ENCODE measurements at places on chromosomes 7 and 10.

DNA sequence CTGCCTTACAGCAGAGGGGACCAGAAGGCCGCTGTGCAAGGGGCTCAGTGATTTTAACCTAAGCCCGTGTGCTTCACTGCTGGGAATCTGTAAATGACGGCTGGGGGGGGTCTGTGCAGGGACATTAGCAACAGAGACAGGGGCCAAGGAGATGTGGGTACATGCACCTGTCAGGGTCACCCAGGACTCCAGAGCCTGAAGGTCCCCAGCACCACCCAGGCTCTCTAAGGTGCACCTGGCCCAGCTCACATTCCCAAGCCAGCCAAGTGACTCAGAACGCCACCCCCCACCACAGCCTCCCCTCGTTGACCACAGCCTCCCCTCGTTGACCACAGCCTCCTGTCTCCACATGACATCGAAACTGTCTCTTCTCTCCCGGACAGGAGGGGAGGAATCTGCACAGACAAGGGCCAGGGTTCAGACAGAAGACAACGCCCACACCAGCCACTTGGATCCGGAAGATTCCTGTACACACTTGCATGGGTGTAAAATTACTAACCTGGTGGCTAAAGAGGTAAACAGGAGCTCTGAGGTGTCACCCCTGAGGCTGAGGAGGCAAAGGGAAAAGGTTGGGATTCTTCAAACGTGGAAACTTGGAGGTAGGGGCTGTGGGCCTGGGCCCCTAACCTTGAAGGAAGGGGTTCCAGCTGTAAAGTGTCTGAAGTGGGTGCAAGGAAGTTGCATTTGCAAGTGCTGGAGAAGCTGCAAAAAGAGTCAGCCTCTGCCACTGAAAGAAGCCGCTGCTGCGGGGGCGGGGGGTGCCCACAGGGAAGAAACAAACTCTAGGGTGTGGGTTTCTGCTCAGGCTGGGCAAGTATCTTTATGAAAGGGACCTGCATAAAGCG, 27.0 kb downstream of the CALML3 start:
- ATAC-seq: peak; percentile 61

- ATAC-seq: peak; percentile 84
These were observed 1.5 kb downstream of the LIPK start for GRCh38 chr10:88707429-88708155.

- ATAC-seq: no peak
These were observed 8.3 kb downstream of the ZNF853 start for GRCh38 chr7:6623589-6624245.

GRCh38 chr10:69816521-69816920, 14.8 kb downstream of the COL13A1 start:
- ATAC-seq: no peak

DNA sequence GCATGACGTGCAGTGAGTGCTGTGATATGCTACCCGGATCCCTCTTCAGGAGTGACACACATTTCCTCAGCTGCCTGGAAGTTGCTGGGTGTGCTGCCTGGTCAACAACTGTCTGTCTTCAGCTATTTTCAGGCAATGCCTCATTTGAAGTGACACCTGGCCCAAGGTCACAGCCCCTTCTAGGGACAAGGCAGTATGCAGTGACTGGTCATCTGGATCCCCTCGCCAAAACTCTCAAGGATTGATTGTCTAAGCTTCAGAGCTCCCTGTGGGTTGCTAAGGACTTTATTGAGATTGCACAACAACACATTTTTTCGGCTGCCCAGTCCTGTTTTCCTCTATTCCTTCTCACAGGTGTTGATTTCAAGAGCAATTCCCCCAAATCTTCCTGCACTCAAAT, 108.8 kb downstream of the GNAI1 start:
- ATAC-seq: no peak

GRCh38 chr10:129277084-129277483, 190.0 kb upstream of the MGMT start:
- no peak for ATAC-seq

- no peak for ATAC-seq
These were observed 22.4 kb upstream of the DMTF1 start for GRCh38 chr7:87129848-87130247.

GRCh38 chr10:32692174-32692573, 246.2 kb downstream of the CCDC7 start:
- ATAC-seq: peak; percentile 87

DNA sequence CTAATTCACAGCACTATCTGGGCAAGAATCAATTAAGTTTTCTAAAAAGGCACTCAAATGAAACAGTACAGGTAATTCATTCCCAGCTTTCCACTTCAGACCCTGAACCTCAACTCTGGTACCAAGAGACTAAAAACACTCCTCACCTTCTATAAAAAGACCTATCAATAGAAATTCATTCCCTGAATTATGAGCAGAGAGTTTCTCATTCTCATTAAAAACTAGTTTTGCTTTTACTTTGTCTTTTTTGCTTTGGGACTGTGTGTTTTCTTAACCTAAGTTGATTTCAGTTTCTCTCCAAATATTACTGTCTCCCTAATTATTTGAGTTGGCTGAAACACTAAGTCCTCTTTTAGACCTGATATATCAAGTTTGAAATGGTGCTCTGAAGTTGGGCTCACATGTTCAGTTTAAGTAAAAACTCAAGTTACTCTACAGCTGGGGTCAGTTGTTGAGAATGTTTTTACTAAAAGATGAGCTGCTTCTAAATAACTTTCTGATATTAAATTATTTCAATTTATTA, 189.5 kb downstream of the JAZF1 start:
- ATAC-seq: no peak

DNA sequence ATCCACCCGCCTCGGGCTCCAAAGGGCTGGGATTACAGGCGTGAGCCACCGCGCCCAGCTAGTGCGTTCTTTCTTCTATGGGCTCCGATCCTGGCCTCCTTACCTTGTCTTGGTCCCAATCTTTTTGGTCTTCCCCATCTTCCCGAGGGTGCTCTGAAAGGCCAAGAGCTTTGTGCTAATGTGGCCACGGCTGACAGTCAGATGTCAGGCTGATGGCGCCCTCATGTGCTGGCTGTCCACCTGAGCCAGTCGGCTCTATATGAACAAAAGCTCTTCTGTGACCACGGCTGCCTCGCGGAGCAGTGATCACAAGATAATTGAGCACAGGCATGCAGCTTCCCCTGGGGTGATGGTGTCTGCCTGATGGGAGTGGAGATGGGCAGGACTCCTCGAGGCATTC, 11.0 kb upstream of the AHCYL2 start:
- ATAC-seq: peak; percentile 29

DNA sequence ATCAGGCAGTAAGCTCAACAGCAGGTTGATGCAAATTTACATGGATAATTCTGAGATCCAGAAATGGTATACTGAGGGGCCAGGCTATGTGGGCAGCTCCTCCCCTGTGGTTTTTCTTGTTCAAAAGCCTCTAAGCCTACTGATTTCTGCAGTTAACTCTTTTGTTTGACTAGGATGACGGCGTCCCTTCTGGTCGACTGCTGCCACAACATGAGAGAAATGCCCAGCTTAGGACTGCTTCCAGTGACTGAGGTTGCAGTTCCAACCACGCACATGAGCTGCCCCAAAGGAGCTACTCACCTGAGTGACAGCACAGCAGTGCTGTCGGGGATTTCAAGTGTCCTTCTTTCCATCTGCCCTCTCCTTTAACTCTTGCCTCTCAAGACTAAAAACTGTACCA, 973.0 kb upstream of the GHITM start:
- peak; percentile 48 for ATAC-seq

- ATAC-seq: peak; percentile 24
These were observed 132.1 kb downstream of the TACC2 start for GRCh38 chr10:122121059-122121458.

- no peak for ATAC-seq
These were observed 58.2 kb downstream of the GLRX3 start for GRCh38 chr10:130194194-130194990.

DNA sequence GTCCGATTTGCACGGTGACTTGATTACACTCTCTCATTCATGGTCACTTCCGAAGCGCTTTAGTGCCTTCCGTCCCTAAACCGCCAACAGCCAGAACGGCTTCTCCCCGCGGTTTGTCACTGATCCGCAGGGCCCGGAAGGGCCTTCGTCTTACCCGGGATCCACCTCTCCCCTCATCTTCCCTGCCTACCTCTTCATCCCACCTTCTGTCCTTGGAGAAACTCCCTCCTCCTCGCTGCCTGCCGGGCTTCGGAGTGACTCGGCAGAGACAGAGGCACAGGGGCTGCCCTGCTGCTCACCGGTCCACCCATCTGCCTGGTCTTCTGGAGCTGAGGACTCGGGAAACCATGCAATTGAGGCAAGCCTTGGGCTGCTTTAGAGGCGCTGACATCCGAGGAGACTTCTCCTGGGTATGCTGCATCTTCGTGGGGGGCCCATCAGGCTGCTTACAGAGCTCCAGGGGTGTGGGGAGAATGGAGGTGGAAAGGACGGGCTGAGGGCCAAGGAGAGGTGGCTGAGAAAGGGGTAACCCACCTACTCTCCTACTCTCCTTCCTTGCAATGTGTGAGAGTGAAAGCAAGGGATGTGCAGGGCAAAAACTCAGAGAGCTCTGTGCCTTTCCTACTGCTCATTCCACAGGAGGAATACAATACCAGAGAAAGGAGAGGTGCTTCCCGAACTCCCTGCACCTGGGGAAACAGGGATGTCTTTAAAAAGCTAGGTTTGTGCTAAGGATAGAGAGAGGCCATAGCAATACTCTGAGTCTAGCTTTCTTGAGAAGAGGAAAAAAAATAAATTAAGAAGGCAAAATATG, 1.0 kb upstream of the HOXA11 start:
- ATAC-seq: no peak

- no peak for ATAC-seq
These were observed 8.2 kb upstream of the CXCL12 start for GRCh38 chr10:44393051-44393630.

DNA sequence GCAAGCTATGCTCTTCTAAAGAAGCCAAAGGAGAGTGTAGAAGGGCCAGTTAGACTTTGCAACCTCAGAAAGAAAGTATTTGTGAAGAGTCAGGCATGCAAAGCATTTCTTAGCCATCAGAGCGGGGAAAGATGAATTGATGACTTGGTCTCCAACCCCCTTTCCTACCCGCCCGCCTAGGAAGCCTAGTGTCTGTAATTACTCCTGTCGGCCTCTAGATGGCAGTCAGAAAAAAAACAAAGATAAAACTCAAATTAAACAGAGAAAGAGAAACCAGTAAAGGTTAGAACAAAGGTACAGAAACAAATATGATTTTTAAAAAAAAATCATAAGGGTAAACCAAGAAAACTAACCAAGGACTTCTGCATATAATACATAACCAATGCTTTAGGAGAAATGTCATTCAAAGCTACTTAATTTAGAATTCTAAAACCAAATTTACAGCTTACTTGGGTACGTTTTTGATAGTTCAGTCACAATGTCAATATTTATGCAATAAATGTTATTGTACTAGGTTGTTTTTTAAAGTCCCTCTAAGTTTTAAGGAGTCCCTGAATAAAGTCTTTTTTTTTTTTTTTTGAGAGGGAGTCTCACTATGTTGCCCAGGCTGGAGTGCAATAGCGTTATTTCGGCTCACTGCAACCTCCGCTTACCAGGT, 97.6 kb downstream of the LYZL1 start:
- no peak for ATAC-seq

- ATAC-seq: no peak
These were observed 207.6 kb downstream of the SKIDA1 start for GRCh38 chr10:21317902-21318301.

GRCh38 chr7:69670701-69671100, 72.4 kb downstream of the AUTS2 start:
- ATAC-seq: no peak

DNA sequence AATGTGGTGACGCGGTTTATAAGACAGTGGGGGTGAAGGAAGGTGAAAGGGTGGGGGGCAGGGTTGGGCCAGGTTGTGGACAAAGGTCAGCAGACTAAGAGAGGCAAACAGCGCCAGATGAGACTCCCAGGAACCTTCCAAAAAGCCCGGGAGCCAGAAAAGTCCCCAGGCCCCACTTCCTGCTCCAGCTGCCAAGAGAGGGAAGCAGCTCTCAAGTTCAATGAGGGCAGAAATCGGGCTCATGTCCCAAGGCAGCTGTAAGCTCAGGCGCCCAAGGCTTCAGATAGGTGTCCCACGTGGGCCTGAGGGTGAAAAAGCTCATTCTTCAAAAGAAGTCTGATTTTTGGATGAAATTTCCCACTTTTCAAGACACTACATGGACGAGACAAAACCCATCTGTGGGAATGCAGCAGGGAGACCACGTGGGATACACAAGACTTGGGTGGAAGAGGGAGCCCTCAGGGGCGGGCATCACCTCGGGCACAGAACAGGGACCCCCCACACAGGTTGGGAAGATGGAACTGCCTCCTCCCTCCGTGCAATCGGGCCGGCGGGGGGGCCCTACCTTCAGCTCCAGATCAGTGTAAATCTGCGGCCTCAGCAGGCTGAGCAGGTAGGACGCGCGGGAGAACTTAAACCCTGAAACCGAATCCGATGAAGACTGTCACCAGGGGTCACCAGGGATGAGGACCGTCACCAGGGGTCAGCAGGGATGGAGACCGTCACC, 7.8 kb downstream of the PYROXD2 start:
- ATAC-seq: no peak

DNA sequence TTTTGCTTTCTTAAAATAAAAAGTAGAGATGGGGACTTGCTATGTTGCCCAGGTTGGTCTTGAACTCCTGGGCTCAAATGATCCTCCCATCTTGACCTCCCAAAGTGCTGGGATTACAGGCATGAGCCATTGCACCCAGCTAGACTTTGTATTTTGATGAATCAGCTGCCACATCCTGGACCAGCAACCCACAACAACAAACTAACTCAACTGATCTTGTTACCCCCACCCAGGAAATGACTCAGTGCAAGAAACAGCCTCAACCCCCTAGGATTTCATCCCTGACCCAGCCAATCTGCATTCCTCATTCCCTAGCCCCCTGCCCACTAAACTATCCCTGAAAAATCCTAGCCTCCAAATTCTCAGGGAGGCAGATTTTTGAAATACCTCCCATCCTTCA, 123.8 kb downstream of the IPMK start:
- ATAC-seq: no peak

DNA sequence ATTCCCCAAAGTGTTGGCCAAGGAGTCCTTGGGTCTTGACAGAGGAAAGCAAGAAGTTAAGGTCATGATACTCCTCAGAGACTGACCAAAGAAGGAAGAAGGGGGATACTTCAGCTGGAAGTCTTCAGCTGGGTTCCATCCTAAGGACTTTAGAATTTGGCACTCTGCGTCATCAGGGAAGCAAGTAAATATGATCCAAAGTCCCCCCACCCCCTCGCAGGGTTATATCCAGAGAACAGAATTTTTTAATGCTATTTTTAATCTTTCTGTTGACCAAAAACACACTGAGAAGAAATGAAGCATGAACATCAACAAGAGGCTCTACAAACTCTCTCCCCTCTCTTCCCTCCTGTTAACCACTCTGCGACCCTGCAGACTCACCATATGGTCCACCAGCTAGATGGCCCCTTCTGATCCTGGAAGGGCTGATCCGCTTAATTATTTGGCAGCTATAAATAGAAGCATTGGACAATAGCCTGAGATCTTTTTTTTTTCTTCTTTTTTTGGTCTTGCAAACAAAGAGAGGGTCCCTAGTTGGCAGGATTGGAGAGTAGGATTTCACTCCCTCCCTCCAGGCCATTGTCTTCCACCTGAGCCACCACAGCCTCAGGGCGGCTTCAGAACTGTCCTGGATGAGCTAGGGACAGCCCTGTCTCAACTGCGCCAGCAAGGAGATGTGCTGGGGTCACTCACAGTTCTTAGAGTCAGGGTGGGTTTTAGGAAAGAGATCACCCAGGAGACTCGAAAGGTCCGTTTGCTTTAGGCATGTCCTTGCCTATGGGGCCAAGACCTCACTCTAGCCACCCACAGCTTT, 196.0 kb downstream of the KCNMA1 start:
- no peak for ATAC-seq

Measured in esophagus mucosa (tissue), 1 donor.